ENCODE measurements at places on chromosomes 5 and 9. TPM values are rescaled to one million over a fixed set of nuclear protein-coding genes. Genes with fewer than 3 reads are reported as not detected.

- no peak overlapping the region for H3K4me3 ChIP-seq
- no peak overlapping the region for H3K27ac ChIP-seq
- H3K36me3 ChIP-seq, result no peaks in the 10 kb centered on the region
- no peaks in the 10 kb centered on the region for H3K27me3 ChIP-seq
Observed at GRCh38 chr5:129382921-129383672, 77.0 kb upstream of the ADAMTS19 start.

GRCh38 chr5:153985498-153985897 is 53.2 kb downstream of the FAM114A2 start:
- H3K27ac ChIP-seq, result no peak overlapping the region
- no peaks in the 10 kb centered on the region for H3K27me3 ChIP-seq
- DNase-seq, result no peak
- H3K4me3 ChIP-seq, result no peak overlapping the region

DNA sequence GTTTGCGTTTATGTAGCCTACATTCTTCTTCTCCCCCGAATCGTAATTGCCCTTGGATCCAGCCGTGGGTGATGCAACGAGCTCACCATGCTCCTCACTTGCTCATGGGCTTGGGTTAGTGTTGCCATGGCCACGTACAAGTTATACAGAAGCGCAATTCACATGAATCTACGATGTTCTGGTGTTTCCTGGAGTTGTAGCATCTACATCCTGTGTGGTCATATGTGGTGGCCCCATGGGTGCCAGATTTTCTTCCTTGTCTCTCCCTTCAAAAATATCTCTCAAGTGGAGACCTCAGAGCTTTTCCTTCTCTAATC is 115.3 kb downstream of the TLE4 start:
- H3K27ac ChIP-seq, result no peak overlapping the region
- H3K4me3 ChIP-seq, result no peak overlapping the region
- no peaks in the 10 kb centered on the region for H3K27me3 ChIP-seq
- peaks cover 13% of the 10 kb centered on the region for H3K36me3 ChIP-seq
- no peak for DNase-seq
- peaks cover under 1% of the 10 kb centered on the region for H3K4me1 ChIP-seq

DNA sequence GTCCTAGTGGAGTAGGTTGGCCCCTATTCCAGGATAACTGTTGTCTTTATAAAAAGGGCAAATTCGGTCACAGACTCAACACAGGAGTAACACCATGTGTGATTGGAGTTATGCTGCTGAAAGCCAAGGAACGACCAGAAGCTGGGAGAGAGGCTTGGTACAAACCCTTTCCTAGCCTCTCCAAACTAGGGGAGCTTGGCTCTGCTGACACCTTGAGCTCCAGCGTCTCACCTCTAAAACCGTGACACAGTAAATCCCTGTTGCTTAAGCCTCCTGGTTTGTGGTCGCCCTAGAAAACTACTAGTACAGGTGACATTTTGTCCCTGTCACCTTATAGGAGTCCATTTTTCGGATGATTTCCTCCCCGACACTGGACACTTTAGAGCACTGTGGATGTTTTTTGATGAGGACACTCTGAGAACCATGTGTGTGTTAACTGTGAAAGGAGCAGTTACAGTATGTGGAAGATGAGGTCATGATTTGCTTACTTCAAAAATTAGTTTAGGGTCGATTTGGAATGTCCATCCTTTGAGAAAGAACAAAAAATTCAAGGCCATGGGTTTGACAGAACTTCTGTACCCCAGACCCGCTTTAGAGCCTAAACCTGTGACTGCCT is 167.0 kb downstream of the PDZD2 start:
- H3K4me1 ChIP-seq, result 0 out of 2 replicates have a peak, but pooled peaks cover 4% of the 10 kb centered on the region
- no peaks in the 10 kb centered on the region for H3K36me3 ChIP-seq
- H3K27ac ChIP-seq, result no peak overlapping the region
- DNase-seq, result no peak

- H3K27ac ChIP-seq, result no peak overlapping the region
- H3K4me3 ChIP-seq, result no peak overlapping the region
- H3K27me3 ChIP-seq, result no peaks in the 10 kb centered on the region
- no peak for DNase-seq
Observed at GRCh38 chr5:35247648-35248034, 17.4 kb upstream of the PRLR start.

DNA sequence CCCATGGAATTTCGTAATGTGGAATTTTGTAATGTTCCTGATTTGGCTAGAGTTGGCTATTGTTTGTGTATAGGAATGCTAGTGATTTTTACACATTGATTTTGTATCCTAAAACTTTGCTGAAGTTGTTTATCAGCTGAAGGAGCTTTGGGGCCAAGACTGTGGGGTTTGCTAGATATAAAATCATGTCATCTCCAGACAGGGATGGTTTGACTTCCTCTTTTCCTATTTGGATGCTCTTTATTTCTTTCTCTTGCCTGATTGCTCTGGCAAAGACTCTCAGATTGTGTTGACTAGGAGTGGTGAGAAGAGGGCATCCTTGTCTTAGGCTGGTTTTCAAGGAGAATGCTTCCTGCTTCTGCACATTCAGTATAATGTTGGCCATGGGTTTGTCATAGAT is 91.0 kb downstream of the NNT start:
- H3K27me3 ChIP-seq, result no peaks in the 10 kb centered on the region
- DNase-seq, result no peak
- no peak overlapping the region for H3K4me3 ChIP-seq
- no peak overlapping the region for H3K27ac ChIP-seq
- peaks cover 36% of the 10 kb centered on the region for H3K36me3 ChIP-seq

DNA sequence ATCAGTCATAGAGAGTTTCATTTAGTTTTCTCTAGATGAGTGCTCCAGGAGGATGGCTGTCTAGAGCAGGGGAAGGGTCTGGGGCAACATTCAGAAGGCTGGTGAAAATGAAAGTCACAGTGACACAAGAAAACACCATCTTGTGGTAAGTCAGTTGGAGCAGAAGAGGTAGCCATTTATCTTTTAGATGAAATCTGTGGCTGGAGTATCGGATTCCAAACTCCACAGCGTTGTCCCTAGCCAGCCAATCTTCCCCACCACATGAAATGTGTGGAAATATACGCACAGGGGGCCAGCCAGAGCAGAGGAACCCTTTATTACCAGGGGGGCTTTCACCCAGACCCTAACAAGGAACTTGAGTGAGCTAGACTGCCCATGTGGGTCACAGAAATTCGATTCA is 15.9 kb upstream of the TNFAIP8 start:
- H3K4me1 ChIP-seq, result 0 out of 2 replicates have a peak, but pooled peaks cover 3% of the 10 kb centered on the region
- H3K27ac ChIP-seq, result no peak overlapping the region
- no peak overlapping the region for H3K4me3 ChIP-seq
- no peaks in the 10 kb centered on the region for H3K27me3 ChIP-seq

- DNase-seq, result no peak
- no peak overlapping the region for H3K27ac ChIP-seq
- H3K36me3 ChIP-seq, result peaks cover 41% of the 10 kb centered on the region
- H3K27me3 ChIP-seq, result no peaks in the 10 kb centered on the region
- peaks cover 4% of the 10 kb centered on the region for H3K4me1 ChIP-seq
Observed at GRCh38 chr5:172901012-172901780, 58.0 kb upstream of the RPL26L1 start.

GRCh38 chr5:54930736-54931135 is 54.7 kb downstream of the ESM1 start:
- H3K27ac ChIP-seq, result no peak overlapping the region
- no peak for DNase-seq
- no peak overlapping the region for H3K4me3 ChIP-seq
- H3K4me1 ChIP-seq, result no peaks in the 10 kb centered on the region
- H3K36me3 ChIP-seq, result no peaks in the 10 kb centered on the region

DNA sequence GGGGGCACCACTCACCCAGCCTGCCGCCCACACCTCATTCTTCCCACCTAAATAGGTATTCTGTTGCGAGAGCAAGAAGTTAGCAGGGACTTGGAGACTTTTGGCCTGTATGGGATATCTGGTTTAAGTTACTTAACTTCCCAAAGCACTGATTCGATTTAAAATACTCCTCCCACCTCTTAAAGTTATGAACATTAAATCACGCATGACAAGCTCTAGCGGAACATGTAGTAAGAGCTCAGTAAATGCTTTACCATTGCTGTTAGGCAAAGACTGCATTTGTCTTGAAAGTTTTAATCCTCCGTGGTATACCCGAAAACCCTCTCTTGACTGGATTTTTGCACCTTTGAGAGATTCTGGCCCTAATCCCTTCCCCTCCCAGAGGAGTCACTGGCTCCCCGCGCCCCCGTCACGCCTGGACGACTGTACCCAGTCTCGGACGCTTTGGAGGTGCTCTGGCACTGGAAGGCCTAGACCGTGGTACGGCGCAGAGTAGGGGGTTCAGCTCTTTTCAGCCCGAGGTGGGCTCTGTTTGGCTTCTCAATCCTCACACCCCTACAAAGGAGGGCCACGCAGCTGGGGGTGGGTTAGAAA is 4.4 kb downstream of the GDNF start:
- H3K36me3 ChIP-seq, result no peaks in the 10 kb centered on the region
- peaks cover 5% of the 10 kb centered on the region for H3K4me1 ChIP-seq
- H3K27me3 ChIP-seq, result peaks cover 63% of the 10 kb centered on the region
- no peak for DNase-seq

GRCh38 chr9:137459601-137460362 is 648 bp upstream of the NSMF start:
- peak overlapping the region; percentile 58 for H3K4me3 ChIP-seq
- H3K27ac ChIP-seq, result no peak overlapping the region
- no peaks in the 10 kb centered on the region for H3K27me3 ChIP-seq
- no peaks in the 10 kb centered on the region for H3K36me3 ChIP-seq
- H3K4me1 ChIP-seq, result no peaks in the 10 kb centered on the region
- no peak for DNase-seq

DNA sequence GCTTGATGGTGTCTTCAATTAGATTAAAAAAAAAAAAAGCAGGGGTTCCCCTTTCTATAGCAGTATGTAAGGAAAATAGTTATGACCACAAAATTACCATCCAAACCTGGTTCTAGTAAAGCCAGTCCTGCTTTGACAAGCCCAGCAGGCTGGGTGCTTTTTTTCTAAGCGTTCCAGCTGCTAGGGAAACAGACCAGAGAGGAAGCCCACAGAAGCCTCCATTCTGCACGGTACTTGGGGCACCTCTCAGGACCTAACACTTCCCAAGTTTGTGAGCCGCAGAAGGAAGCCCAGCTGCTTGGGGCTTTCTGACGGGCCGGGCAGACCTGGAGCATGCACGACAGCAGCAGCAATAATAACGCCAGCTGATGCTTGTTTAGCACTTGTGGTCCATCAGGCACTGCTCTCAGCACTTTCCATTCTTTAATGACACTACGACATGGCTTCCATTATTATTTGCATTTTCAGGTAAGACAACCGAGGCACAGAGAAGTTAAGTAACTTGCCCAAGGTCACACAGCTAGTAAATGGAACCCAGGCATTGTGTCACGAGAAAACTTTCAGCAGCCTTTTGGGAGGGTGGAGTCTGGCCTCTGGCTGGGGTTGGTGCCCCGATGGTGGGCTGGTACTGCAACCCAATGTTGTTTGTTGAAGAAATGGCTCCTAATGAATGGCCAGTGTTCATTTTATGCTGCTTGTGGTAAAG is 15.4 kb downstream of the LMX1B start:
- peaks cover 70% of the 10 kb centered on the region for H3K27me3 ChIP-seq
- DNase-seq, result no peak
- no peaks in the 10 kb centered on the region for H3K4me1 ChIP-seq
- H3K4me3 ChIP-seq, result no peak overlapping the region

GRCh38 chr5:178557416-178557815 is 32.8 kb downstream of the COL23A1 start:
- H3K4me3 ChIP-seq, result no peak overlapping the region
- no peaks in the 10 kb centered on the region for H3K4me1 ChIP-seq
- no peak for DNase-seq
- H3K27ac ChIP-seq, result no peak overlapping the region

GRCh38 chr9:81119591-81119990 is 569.8 kb downstream of the TLE1 start:
- no peak for DNase-seq
- H3K4me1 ChIP-seq, result no peaks in the 10 kb centered on the region
- no peak overlapping the region for H3K4me3 ChIP-seq
- no peaks in the 10 kb centered on the region for H3K36me3 ChIP-seq
- H3K27ac ChIP-seq, result no peak overlapping the region
- H3K27me3 ChIP-seq, result no peaks in the 10 kb centered on the region

- no peaks in the 10 kb centered on the region for H3K36me3 ChIP-seq
- no peak overlapping the region for H3K27ac ChIP-seq
- DNase-seq, result no peak
- 0 out of 2 replicates have a peak, but pooled peaks cover 1% of the 10 kb centered on the region for H3K4me1 ChIP-seq
- no peaks in the 10 kb centered on the region for H3K27me3 ChIP-seq
- no peak overlapping the region for H3K4me3 ChIP-seq
Observed at GRCh38 chr5:171577042-171577758, 157.8 kb downstream of the FGF18 start.

GRCh38 chr5:96582343-96582742 is 79.8 kb upstream of the CAST start:
- no peak for DNase-seq
- no peak overlapping the region for H3K27ac ChIP-seq
- no peaks in the 10 kb centered on the region for H3K36me3 ChIP-seq
- H3K27me3 ChIP-seq, result no peaks in the 10 kb centered on the region
- H3K4me3 ChIP-seq, result no peak overlapping the region

DNA sequence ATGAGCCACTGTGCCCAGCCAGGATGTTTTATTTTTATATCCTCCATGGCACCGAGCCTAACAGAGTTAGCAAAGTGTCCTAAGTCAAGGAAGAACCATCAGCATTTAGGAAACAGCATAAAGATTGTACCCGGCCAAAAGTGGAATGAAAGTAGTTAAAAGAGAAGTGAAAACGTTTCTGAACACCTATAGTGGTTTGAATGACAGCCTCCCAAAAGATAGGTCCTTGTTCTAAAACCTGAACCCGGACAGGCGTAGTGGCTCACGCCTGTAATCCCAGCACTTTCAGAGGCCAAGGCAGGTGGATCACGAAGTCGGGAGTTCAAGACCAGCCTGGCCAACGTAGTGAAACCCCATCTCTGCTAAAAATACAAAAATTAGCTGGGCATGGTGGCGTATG is 37.4 kb downstream of the ZFAND5 start:
- H3K4me3 ChIP-seq, result no peak overlapping the region
- peaks cover 14% of the 10 kb centered on the region for H3K36me3 ChIP-seq
- H3K4me1 ChIP-seq, result no peaks in the 10 kb centered on the region
- no peak for DNase-seq

GRCh38 chr5:170434966-170435605 is 45.9 kb upstream of the KCNMB1 start:
- no peak overlapping the region for H3K4me3 ChIP-seq
- H3K27me3 ChIP-seq, result no peaks in the 10 kb centered on the region
- peak; percentile 82 for DNase-seq
- H3K27ac ChIP-seq, result no peak overlapping the region
- peaks cover 2% of the 10 kb centered on the region for H3K4me1 ChIP-seq
- H3K36me3 ChIP-seq, result peaks cover 6% of the 10 kb centered on the region

The ENTPD2 gene
- 5.1 TPM for total RNA-seq

The RASGRF2 gene
- 11.3 TPM for total RNA-seq

The C9orf153 gene
- total RNA-seq, result not detected

The TOR2A gene
- total RNA-seq, result 13.2 TPM
